ENCODE measurements at places on chromosomes 13 and 19.

GRCh38 chr13:105168295-105168694, 1367.2 kb downstream of the EFNB2 start:
- DNase-seq, result no peak

- no peak for DNase-seq
These were observed 76.7 kb downstream of the CACNA1A start for GRCh38 chr19:13429563-13429962.

DNA sequence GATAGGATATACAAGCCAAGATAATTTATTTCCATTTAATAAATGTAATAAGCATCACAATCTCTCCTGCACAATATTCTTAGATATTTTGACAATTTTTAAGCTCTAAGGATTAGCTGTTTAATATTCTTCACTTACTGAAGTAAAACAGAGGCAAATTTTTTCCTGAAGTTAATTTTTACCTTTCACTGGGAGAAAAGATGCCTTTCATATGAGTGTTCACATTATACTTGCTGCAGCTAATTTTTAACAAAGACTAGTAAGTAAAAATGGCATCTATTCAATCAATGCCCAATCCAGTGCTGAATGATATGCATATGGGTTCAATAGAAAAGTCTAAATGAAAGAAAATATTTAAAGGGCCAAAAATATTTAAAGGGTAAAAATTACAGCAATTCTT, 377.2 kb upstream of the GPC6 start:
- no peak for DNase-seq

DNA sequence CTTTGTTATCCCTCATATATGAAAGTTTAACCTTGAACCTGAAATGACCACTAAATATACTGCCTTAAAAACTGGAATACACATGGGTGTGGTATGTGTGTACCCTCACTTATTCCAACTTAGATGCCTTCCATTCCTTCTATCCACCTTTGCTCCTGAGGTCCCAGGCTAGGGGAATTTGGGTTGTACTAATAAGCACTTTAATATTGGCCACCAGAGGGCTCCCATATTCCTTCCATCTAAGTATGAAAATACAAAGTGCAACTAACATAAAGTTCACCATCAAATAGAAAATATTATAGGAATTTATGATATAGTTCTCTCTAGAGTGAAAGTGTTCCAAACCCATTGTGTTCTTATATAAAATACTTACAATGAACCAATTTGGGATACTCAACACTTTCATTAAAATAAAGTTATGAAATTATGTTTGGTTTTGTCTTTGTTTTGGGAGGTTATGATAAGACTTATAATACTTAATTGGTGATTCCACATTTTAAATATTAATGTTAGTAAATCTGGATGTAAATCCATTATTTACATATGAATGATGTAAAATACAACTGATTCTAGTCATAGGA, 62.3 kb downstream of the ITGBL1 start:
- no peak for DNase-seq
